ENCODE measurements at places on chromosomes 3 and 15. TPM values are rescaled to one million over a fixed set of nuclear protein-coding genes. Genes with fewer than 3 reads are reported as not detected.

SI gene
- not detected for total RNA-seq

CFAP92 gene
- 0.27 TPM for total RNA-seq

GOLGA6B gene
- total RNA-seq = not detected

CRABP1 gene
- not detected for total RNA-seq

KBTBD13 gene
- total RNA-seq = not detected

HESX1 gene
- total RNA-seq = 0.94 TPM

ANKRD34C gene
- total RNA-seq = not detected

SLC26A6 gene
- total RNA-seq = 24.5 TPM

ZBTB20 gene
- total RNA-seq = 22.1 TPM

STRIT1 gene
- not detected for total RNA-seq

TMEM207 gene
- total RNA-seq = not detected

IL17RE gene
- total RNA-seq = 0.07 TPM

TMCO5A gene
- total RNA-seq = not detected

HRH1 gene
- total RNA-seq = 11.2 TPM

MUC20 gene
- not detected for total RNA-seq
